ENCODE measurements at places on chromosomes 2 and 18.
A peak's percentile ranks its signal among the peaks of the same experiment; 100 is the strongest.

DNA sequence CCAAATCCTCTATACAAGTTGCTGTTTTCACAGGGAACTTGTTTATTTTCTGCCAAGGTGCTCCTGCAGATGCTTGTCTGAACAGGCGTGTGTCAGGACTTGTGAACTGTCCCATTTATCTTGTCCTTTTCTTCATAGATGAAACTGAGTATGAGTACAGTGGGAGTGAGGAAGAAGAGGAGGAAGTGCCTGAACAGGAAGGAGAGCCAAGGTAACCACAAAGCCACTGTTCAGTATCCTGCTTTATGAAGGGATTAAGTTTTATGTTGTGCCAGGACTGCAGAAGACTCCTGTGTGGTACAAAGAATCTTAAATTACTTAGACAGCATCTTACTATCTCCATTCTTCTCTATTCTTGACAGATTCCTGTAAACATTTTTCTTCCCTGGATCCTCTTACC lies 145.0 kb downstream of the MAP4K4 start:
- DNase-seq: no peak

DNA sequence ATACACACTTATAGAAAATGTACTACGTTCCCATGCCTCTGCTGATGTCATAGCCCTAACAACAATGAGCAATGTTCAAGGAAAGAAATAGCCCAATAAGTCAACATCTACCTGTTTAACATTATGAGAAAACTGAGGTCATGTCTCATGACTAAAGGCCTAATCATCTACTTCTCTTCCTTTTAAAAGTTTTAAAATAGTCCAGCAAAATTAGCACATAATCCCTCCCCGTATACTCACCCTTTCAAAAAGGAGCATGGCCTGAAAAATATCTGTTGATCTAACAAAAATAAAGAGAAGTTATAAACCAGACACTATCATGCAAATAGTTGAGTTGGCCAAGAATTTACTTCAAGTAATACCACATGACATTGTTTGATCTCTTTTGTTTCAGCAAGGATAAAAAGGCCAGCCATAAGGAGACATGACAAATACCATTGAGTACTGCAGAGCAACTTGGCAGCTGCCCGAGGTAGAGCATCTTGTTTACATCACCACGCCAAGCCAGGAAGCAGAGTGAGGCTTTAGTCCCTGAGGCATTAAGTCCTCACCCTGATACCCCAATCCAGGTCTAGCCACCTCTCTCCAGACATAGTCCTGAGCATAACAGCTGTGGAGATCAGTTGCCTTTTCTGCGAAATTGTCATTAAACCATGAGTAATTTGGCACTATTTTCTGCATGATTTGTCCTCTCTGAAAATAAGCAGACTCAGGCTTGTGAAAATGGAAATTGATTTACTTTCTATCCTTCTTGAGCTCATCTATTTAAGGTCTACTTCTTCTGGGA lies 137.4 kb upstream of the ETAA1 start:
- DNase-seq: no peak

GRCh38 chr2:141317986-141318385 lies 812.8 kb downstream of the LRP1B start:
- DNase-seq: no peak

DNA sequence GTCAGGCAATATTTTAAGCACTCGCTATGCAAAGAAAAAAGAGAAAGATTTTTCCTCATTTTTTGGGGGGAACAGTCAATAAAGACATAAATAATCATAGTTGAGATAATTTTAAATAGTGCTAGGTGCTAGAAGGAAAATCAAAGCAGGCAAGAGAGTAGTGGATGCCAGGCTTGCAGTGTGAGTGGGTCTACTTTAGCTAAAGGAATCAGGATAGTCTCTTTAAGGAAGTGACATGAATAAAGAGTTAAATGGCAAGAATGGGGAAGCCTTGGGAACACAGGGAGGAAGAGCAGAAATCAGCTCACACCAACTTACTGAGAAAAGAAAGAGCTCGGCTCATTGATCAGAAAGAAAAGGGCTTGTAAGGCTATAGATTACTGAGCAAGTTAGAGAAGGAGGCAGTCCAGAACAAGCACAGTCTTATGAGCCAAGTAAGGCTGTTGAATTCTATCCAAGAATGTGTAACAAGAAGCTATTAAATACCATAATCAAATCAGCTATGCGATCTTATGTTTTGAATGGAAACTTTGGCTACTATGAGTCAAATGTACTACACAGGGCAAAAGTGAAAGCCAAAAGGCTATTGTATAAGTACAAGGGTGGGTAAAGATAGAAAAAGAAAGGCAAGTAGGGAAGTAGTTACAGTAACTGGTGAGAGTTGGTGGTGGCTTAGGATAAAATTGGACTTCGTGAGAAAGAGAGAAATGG lies 833.8 kb upstream of the PIK3C3 start:
- DNase-seq: no peak

GRCh38 chr18:62206593-62206992 lies 19.5 kb downstream of the RELCH start:
- DNase-seq: no peak

DNA sequence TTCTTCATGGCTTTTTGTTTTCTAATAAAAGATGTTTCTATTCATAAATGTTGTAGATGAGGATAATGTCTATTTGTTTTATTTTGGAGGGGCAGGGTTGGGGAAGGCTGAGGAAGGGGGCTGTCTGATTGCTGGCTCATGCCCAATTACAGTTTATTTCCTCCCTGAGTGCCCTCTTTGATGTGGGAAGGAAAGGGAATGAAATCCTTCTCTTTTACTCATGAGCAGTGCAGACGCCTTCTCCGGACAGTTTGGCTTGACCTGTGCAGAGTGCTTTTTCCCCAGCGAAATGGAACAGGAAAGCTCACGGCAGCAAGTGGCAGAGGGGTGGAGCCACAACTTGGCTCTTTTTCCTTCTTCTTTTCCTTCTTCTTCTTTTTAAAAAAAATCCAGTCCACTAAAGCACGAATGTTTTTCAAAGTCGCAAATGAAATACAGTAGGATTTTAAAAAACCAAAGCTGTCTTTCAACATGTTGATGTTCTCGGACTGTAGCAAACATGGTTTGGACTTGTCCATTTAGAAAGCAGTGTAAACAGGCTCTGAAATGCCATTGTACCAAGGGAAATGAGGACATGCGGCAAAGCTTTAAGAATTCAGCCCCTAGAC lies 34.5 kb downstream of the RAB31 start:
- no peak for DNase-seq

DNA sequence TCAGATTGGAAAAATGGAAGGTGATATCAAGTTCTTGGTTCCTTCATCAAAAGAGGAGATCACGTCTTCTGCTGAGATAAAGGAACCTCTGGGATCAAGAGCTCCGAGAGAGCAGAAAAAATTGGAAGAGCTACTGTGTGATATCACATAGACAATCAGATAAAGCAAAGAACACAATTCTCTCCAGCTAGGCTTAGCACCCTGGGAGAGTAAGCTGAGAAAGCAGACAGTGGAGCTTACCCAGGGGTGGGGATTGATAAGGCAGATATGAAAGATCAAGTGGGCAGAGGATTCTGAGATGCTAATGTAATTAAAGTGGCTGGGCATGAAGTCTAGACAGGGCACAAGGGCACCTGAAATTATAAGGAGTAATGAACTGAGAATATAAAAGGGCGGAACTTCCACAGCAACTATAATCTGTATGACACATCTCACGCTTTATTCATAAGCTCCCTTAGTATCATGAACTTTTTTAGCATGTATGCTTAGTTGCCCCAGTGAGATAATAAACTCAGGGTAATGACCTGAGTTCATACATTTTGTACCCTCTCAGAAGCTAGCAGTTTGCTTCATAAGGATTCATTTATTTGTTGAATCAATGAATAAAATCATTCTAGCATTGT lies 65.8 kb downstream of the FAM161A start:
- DNase-seq: no peak

DNA sequence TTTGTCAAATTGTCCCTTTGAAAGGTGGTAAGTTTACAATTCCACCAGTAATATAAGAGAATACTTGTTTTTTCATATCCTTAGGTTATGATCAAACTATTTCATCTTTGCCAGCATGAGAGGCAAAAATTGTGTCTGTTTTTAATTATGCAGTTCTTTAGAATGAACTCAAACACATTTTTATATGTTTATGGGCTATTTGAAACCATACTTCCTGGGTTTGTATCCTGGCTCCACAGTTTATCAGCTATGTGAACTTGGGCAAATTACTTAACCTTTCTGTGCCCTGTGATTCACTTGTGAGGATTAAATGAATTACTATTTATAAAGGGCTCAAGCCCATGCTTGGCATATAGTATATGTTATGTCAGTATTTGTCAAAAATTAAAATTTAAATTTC lies 109.4 kb downstream of the TANC1 start:
- no peak for DNase-seq

DNA sequence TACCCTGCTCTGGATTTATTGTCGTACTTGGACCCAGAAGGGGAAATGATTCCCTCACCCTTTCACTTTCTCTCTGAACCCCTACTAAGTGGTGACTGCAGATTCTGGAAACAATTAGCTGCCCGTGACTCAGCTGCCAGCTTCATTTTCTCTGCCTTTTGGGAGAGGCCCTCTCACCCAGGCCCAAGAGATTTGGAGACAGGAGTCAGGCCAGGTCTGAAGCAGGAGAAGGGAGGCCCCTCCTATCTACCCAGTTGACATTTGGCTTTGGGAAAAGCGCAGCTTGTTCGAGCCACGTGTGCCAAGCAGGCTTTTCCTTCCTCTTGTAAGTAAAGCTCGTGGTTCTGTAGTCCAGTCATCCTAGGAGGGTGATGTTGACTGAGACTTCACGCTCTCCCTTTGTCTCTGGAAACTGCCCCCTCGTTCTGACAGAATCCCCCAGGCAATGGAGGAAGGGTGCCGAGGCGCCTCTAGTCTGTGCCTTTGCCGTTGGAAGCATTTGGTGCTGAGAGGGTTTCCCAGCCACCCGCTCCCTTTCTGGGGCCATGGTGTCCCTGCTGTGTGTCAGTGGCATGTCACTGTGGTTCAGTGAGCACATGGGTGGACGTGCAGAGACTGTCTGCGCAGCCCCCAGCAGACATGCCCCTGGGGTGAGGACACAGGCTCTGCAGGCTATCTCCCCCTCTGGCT lies 8.6 kb downstream of the OXER1 start:
- no peak for DNase-seq

- no peak for DNase-seq
These were observed 22.5 kb downstream of the STAT4 start for GRCh38 chr2:191128172-191128910.

GRCh38 chr2:176187899-176188773 lies at the start of gene HOXD1:
HOXD1 (plus strand) TSS chr2:176188668; CDS start chr2:176188802, 134 bp downstream.
- peak; percentile 30 for DNase-seq

DNA sequence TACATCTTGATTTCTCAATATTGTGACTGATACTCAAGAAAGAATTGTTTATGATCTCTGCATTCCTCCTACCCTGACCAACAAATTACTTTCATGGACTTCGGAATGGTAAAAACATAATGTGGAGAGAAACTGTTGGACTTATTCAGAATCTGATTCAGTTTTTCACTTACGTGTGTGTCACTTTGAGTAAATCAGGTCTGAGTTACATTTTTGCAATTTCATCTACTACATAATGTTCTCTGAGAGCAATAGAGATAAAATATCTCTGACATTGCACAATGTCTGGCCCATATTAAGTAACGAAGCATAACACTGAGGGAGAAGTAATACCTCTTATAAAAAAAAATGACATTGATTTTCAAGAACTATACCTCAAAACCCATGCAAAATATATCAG lies 1337.9 kb upstream of the CHAC2 start:
- no peak for DNase-seq

- DNase-seq: no peak
These were observed 13.7 kb downstream of the NCKAP1 start for GRCh38 chr2:183024339-183025095.

DNA sequence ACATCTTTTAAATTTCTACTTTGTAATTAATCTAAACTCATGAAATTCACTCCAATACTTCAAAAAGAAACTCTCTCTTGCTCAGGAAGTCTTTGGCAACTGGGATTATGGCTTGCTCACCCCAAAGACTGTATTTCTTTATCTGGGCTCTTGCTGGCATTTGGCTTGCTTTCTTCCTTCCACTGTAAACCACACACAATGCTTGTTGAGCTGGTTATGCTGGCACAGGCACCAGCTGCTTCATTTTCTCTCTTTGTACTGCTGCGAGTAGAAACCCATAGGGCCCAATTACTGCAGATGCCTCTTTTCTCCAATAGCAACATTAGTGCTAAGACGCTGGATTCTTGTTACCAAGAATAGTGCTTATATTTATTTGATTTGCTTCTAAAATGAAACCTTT lies 51.4 kb downstream of the SLC38A11 start:
- DNase-seq: no peak

DNA sequence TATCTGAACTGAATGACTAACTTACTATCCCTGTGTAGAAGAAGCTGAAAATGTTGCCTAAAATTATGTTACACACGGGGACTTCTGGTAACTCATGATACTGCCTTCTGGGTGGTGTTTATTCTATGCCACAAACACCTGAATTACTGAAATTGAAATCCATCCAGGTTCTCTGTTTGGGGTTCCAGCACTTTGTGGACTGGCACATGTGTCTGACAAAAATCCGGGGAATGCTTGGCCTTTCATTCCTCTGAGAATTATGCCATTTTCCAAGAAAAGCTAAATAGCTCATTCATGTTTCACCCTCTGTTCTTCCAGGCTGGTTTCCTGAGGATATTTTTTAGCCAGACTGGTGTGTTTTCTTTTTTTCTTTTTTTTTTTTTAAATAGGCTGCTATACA lies 59.5 kb upstream of the POU3F3 start:
- DNase-seq: no peak

GRCh38 chr2:42545023-42545721 lies 23.3 kb upstream of the MTA3 start:
- DNase-seq: no peak

- no peak for DNase-seq
These were observed 28.0 kb upstream of the EFEMP1 start for GRCh38 chr2:55951533-55951932.

- DNase-seq: no peak
These were observed 25.2 kb downstream of the RPE start for GRCh38 chr2:210027608-210028007.

- no peak for DNase-seq
These were observed 165.6 kb upstream of the SERTAD2 start for GRCh38 chr2:64819361-64819760.

- DNase-seq: no peak
These were observed 6.3 kb downstream of the YES1 start for GRCh38 chr18:805755-806110.

GRCh38 chr2:196112418-196113034 lies 43.9 kb upstream of the DNAH7 start:
- no peak for DNase-seq

DNA sequence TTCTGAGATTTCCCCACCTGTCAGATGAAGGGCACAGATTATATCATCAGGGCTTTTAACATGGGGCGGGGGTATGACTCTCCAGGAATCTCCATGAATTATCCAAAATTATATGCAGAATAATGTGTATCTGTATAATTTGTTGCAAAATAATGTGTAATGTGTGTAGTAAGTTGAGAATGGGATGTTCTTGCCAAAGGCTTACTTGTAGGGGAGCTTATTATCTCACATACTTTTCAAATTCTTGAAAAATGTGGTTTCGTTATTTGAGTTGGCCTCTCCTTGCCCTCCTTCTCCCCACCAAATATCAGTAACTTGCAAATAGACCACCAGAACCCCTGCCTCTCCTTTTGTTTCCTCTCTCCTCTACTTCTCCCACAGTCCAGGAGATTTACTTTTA lies 35.6 kb downstream of the UBR3 start:
- DNase-seq: no peak

All from cortex of kidney (tissue), 1 donor.